Keratinocyte (primary cell): ENCODE measurements at places on chromosomes 4 and X. TPM values are rescaled to one million over a fixed set of nuclear protein-coding genes. Genes with fewer than 3 reads are reported as not detected.

DNA sequence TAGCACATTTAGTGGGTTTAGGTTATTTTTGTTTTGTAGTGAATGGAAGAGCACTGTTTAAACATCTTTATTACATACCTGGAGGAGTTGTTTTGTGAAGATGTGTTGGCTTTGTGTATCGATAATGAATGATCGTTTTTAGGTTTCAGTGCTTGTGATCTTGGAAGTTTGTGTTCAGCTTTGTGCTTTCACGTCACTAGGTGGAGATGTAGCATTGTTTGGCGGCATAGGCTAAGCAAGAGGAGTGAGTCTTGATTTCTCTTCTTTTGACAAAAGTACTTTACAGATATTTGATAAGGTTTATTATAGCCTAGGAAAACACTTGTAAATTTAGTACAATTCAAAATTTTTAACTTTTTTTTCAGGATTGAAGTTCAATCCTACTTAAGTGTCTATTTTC is 50.4 kb downstream of the PDK3 start:
- no peaks in the 10 kb centered on the region for H3K36me3 ChIP-seq
- H3K27me3 ChIP-seq: no peaks in the 10 kb centered on the region
- H3K4me1 ChIP-seq: no peaks in the 10 kb centered on the region
- no peak for DNase-seq
- H3K27ac ChIP-seq: no peak overlapping the region

DNA sequence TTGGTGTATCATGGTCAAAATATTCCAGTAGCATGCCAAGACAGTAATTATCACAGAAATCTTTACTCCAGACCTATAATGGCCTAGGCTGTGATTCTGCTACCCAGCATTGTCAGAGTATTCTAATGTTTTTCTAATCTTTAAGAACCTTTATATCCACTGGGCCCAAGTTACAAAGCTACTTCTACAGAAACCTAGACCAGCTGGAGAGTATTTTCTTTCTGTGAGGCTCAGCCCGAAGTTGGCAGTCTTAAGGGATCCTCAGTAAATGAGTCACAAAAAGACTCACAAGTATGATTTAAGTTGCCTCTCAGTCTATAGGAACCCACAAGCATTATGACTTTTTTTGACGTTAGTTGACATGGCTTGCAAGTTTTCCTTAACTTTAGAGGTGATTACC is 638.5 kb upstream of the FAM241A start:
- H3K36me3 ChIP-seq: no peaks in the 10 kb centered on the region
- DNase-seq: no peak
- no peak overlapping the region for H3K27ac ChIP-seq
- peaks cover 2% of the 10 kb centered on the region for H3K4me1 ChIP-seq
- no peak overlapping the region for H3K4me3 ChIP-seq

GRCh38 chrX:2894885-2895292 is 34.2 kb downstream of the ARSD start:
- DNase-seq: no peak
- no peaks in the 10 kb centered on the region for H3K36me3 ChIP-seq
- H3K27ac ChIP-seq: no peak overlapping the region
- peaks cover 18% of the 10 kb centered on the region for H3K4me1 ChIP-seq
- H3K4me3 ChIP-seq: no peak overlapping the region

- no peaks in the 10 kb centered on the region for H3K36me3 ChIP-seq
- no peak overlapping the region for H3K27ac ChIP-seq
- peaks cover 11% of the 10 kb centered on the region for H3K4me1 ChIP-seq
These were observed 4.9 kb upstream of the BCOR start for GRCh38 chrX:40102393-40103381.

GRCh38 chrX:8323356-8323755 is 141.3 kb upstream of the VCX3B start:
- H3K36me3 ChIP-seq: no peaks in the 10 kb centered on the region
- no peaks in the 10 kb centered on the region for H3K4me1 ChIP-seq
- DNase-seq: no peak
- no peak overlapping the region for H3K27ac ChIP-seq

GRCh38 chr4:184451726-184452125 is 22.6 kb downstream of the IRF2 start:
- H3K4me3 ChIP-seq: no peak overlapping the region
- peaks cover 3% of the 10 kb centered on the region for H3K36me3 ChIP-seq
- H3K4me1 ChIP-seq: peaks cover 23% of the 10 kb centered on the region
- H3K27me3 ChIP-seq: no peaks in the 10 kb centered on the region
- DNase-seq: no peak

Gene GLOD5
- not detected in 3 replicates for polyA plus RNA-seq

Gene SAGE1
- polyA plus RNA-seq: not detected in 3 replicates

Gene ZIC3
- polyA plus RNA-seq: 0.01 TPM in 1 of 3 replicates, not detected in the others

Gene PRRG1
- 19.5 to 30.2 TPM (median 29.2 TPM) in 3 replicates for polyA plus RNA-seq
